ENCODE measurements at places on chromosomes 2 and 18. TPM values are rescaled to one million over a fixed set of nuclear protein-coding genes. Genes with fewer than 3 reads are reported as not detected.

- no peak for DNase-seq
Measured at GRCh38 chr2:215143458-215143857, 5.0 kb upstream of the ABCA12 start.

DNA sequence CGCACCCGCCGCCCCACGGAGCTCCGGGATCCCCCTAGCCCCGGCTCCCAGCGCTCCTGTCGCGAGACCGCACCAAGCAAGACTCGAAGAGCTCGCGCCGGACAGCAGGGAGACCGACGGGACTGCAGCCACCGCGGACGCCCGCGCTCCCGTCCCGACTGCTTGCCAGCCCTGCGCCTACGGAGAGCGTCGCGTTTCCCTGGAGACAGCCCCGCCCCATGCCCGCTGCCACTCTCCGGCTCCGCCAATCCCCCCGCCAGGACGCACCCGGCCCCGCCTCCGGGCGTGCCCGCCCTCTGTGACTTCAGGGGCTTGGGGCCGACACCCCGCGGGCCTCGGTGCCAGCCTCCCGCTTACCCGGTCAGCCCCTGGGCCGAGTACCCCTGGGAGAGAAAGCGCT lies at the start of gene ANKMY1:
Gene ANKMY1 (minus strand): TSS at position 181 of the 400 bp plus-strand sequence. CDS start 653 bp downstream, outside the sequence.
- DNase-seq, result peak; percentile 82

DNA sequence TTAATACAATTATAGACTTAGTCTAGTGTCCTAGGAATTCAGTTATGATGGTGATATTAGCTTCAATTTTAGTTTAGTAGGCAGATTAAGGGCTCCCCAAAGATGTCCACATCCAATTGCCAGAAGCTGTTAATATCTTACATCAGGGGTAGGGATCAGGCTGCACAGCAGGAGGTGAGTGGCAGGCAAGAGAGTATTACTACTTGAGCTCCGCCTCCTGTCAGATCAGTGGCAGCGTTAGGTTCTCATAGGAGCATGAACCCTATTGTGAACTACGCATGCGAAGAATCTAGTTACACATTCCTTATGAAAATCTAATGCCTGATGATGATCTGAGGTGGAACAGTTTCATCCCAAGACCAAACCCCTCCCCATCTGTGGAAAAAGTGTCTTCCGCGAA lies 54.9 kb downstream of the NYAP2 start:
- DNase-seq, result no peak

DNA sequence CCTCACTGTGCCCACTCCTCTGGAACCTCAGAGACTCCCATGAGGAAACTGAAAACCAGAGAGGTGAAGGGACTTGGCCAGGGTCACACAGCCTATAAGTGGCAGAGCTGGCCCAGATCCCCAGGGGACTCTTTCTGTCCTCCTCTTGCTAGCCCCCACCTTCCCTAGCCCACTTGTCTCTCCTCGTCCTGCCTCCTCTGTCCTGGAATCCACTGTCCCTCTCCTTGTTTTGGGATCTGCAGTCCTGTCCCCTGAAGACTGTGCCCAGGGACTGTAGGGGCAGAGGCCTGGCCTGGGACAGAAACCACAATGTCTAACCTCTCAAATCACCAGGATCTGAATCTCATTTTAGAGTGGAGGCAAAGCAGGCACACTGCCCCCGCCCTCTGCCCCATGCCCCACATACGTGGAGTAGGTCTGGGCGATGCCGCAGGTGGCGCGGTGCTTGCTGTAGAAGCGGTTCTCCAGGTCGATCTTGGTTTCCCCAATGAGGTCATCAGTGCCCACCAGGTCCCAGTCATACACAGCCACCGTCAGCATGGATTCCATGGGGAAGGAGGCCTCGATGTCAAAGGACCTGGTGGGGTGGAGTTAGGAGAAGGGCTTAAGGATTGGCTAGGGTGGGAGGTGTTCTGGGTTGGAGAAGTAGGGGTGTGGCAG lies 12.5 kb downstream of the OTOF start:
- no peak for DNase-seq

DNA sequence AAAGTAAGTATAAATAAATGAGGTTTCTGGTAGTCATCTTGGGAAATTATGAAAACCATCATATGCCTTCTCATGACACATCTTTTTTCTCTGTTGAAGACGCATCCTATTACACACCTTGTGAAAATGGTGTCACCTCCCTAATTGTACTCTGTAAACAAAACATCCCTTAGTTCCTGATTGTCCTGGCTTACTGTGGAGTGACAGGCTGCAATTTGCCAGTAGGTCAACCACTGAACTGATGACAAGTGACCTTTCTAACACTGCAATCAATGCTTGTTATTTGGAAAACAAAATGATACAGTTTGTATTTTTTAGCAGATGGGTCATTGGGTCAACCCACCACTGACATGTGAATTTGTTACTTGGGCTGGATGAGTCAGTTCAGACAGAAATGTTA lies 219.5 kb downstream of the PTPRM start:
- no peak for DNase-seq

- no peak for DNase-seq
Measured at GRCh38 chr2:204046145-204046544, 109.6 kb downstream of the ICOS start.

- no peak for DNase-seq
Measured at GRCh38 chr18:48667276-48668254, 128.7 kb downstream of the CTIF start.

DNA sequence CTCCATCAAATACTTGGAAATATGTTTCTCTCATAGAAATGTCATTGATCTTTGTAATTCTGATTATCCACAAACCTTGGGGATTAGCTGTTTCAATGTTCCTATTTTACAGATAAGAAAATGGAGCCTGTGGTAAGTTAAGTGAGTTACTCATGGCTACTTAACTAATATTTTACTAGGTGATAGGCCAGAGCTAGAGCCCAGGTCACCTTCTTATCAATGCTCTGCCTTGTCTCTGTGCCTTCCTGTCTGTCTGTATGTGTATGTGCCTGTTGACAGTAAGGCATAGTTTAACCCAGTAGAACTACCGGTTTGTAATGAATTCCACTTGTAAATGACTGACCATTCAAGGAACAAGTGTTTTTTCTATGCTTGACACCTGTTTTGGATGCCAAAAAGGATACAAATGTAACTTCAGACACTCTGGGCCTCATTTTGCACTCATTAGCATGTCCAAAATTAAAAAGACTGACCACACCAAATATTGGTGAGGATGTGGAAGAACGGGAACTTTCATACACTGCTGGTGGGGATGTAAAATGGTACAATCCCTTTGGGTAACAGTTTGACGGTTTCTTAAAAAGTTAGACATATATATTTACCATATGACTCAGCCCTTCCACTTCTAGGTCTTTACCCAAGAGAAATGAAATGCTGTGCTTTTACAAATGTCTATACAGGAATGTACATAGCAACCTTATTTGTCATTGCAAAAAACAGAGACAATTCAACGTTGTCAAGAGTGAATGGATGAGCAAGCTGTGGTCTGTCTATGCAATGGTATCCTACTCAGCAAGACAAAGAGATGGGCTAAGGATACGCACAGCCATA lies 19.6 kb upstream of the IL1A start:
- DNase-seq, result no peak

GRCh38 chr2:65420712-65421431 lies 11.5 kb downstream of the SPRED2 start:
- DNase-seq, result no peak

GRCh38 chr2:41293491-41293890 lies 754.3 kb upstream of the PKDCC start:
- DNase-seq, result no peak

The CD28 gene
- 0.92 TPM for total RNA-seq

The SERPINB3 gene
- total RNA-seq, result not detected

The NEU2 gene
- total RNA-seq, result not detected

The HOXD12 gene
- total RNA-seq, result not detected
